ENCODE measurements at places on chromosomes 4 and X. TPM values are rescaled to one million over a fixed set of nuclear protein-coding genes. Genes with fewer than 3 reads are reported as not detected.

The SPANXB1 gene
- 31.4 TPM for total RNA-seq

The HTN1 gene
- not detected for total RNA-seq

The CSN1S1 gene
- not detected for total RNA-seq

The LANCL3 gene
- 0.83 TPM for total RNA-seq

The RASSF6 gene
- 0.59 TPM for total RNA-seq

Measured in PC-9 (cell line).